CD14-positive monocyte (primary cell): ENCODE measurements at places on chromosomes 3 and 15. TPM values are rescaled to one million over a fixed set of nuclear protein-coding genes. Genes with fewer than 3 reads are reported as not detected.
A peak's percentile ranks its signal among the peaks of the same experiment; 100 is the strongest.

GRCh38 chr3:156668073-156668763 lies 6.2 kb upstream of the TIPARP start:
- H3K27me3 ChIP-seq: no peaks in the 10 kb centered on the region
- no peak overlapping the region for H3K27ac ChIP-seq
- H3K4me1 ChIP-seq: peaks cover 77% of the 10 kb centered on the region
- H3K4me3 ChIP-seq: no peak overlapping the region
- DNase-seq: peak; percentile 71
- no peaks in the 10 kb centered on the region for H3K36me3 ChIP-seq

DNA sequence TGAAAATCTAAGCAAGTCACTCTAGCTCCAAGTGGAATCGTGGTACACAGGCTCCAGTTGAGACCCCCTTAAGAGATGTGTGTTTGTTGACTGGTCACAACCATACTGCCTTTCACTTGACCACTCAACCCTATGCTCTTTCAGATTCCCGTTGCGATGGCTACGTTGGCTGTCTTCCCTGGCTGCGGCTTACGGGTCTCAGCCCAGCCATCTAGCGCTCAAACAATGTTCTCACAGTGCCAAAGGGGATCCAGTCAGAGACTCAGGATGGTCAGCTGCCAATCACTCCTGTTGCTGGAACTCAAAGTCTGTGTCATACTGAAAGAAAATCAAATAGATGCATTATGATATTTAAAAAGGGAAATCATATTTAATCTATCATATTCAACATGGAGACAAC lies 237.6 kb downstream of the ITPR1 start:
- no peak for DNase-seq
- no peak overlapping the region for H3K4me3 ChIP-seq
- peaks cover 26% of the 10 kb centered on the region for H3K36me3 ChIP-seq
- no peaks in the 10 kb centered on the region for H3K4me1 ChIP-seq

DNA sequence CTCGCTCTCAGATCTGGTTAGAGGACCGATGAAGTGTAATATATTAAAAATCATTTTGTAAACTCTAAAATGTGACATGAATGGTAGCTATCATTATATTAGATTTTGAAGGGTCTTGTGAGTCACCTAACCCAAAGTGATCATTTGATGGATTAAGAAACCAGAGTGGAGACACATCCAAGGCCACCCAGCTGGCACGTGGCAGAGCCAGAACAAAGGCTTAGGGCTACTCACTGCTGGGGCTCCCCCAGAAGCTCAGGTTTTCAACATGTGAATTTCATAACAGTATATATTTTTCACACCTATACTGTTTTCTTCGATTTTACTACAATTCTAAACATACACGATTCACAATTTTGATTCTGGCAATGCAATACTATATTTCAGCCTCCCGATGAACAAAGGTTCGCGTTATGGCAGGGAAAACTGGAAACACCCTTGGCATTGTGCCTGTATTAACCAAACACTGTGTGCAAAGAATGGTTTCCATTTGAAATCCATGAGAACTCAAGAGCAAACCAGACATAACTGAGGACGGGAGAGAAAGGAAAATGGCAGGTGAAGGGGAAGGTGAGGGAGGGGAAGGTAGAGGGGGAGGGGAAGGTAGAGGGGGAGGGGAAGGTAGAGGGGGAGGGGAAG lies 88.9 kb downstream of the ADAMTS17 start:
- no peak overlapping the region for H3K27ac ChIP-seq
- no peaks in the 10 kb centered on the region for H3K4me1 ChIP-seq
- H3K4me3 ChIP-seq: no peak overlapping the region
- no peaks in the 10 kb centered on the region for H3K36me3 ChIP-seq

GRCh38 chr3:169204751-169205150 lies 458.8 kb downstream of the MECOM start:
- H3K36me3 ChIP-seq: no peaks in the 10 kb centered on the region
- H3K4me1 ChIP-seq: no peaks in the 10 kb centered on the region
- H3K27me3 ChIP-seq: no peaks in the 10 kb centered on the region
- DNase-seq: no peak
- no peak overlapping the region for H3K4me3 ChIP-seq
- H3K27ac ChIP-seq: no peak overlapping the region

- no peaks in the 10 kb centered on the region for H3K27me3 ChIP-seq
- H3K4me3 ChIP-seq: no peak overlapping the region
- no peak for DNase-seq
- H3K4me1 ChIP-seq: no peaks in the 10 kb centered on the region
- H3K27ac ChIP-seq: no peak overlapping the region
Observed at GRCh38 chr3:141147657-141148056, 84.0 kb upstream of the PXYLP1 start.

DNA sequence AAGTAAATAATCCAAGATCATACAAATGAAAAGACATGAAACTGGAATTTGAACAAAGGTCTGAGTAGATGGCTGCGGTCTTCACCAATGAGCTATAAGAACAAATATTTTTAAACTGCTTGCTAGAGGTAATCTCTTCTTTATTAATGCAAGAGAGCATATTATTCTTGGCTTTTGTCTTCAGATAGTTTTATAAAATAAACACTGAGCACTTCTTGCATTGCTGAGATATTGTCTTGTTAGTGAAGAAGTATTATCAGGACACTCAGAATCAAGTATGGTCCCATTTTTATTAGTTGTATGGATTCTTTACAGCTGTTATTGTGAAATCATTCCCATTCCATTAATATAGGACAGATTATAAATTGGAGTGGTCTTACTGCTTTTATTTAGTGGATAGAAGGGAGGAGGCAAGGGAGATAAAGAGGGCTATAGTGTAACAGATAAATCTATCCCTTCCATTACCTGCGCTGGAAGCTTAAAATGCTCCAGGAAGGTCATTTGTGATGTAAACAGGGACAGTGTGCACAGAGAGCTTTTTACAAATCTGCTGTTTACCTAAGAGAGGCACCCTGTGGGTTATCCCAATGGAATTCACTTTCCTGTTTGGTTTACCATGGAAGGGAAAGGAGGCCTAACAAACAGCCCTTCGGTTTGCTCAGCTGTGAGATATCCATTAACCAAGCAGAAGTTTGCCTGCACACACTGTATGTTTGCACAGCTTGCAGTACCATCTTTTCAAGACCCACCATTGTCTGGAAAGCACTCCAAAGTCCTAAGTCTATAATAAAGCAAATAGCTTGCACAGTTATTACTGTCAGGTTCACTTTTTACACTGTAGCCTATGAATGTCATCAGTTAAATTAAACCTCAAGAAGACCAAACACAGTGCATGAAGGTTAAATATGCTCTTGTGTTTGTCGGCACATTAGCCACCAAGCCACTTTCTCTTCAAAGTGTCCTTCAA lies 347.7 kb upstream of the TGFBR2 start:
- no peak overlapping the region for H3K4me3 ChIP-seq
- H3K27me3 ChIP-seq: no peaks in the 10 kb centered on the region
- no peaks in the 10 kb centered on the region for H3K36me3 ChIP-seq
- DNase-seq: no peak

DNA sequence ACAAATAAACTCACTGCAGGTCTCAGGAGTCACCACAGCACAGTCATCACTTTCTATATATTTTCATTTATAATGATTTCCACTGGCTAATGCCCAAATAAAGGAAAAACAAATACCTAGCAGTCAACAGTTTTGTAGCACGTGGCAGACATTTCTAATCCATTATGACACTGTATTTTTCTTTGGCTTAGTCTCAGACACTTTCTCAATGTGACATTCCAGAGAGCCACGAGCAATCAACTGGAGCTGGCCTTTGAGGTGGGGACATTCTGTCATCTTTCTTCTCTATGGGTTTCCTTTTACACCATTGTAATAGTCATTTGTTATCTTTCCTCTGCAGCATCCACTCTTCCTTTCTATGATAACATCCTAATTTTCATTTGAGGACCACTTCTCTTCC lies 119.7 kb downstream of the WNT5A start:
- no peak for DNase-seq
- H3K4me1 ChIP-seq: no peaks in the 10 kb centered on the region
- H3K4me3 ChIP-seq: no peak overlapping the region

DNA sequence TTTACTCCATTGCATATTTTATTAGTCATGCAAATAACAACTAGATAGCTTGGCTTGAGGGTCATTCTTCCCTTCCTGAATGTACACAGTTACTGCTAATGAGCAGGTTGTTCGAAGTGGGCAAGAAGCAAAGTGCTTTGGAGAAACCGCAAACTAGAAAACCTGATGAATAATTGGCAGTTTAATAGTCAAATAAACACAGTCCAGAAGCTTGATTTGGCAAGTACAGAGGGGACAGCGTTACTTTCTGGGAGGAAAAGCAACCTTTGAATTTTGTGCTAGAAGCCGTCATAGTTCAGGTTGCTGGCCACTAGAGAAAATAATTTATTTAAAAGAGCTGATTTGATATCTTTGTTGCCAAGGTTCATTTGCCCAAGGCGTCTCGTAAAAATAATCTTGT lies 94.9 kb downstream of the MFSD1 start:
- H3K4me3 ChIP-seq: no peak overlapping the region
- H3K36me3 ChIP-seq: no peaks in the 10 kb centered on the region
- no peaks in the 10 kb centered on the region for H3K27me3 ChIP-seq
- no peaks in the 10 kb centered on the region for H3K4me1 ChIP-seq
- DNase-seq: no peak

- peaks cover 12% of the 10 kb centered on the region for H3K27me3 ChIP-seq
- H3K4me3 ChIP-seq: no peak overlapping the region
- H3K36me3 ChIP-seq: no peaks in the 10 kb centered on the region
Observed at GRCh38 chr3:58572634-58573230, 4.5 kb downstream of the FAM107A start.

DNA sequence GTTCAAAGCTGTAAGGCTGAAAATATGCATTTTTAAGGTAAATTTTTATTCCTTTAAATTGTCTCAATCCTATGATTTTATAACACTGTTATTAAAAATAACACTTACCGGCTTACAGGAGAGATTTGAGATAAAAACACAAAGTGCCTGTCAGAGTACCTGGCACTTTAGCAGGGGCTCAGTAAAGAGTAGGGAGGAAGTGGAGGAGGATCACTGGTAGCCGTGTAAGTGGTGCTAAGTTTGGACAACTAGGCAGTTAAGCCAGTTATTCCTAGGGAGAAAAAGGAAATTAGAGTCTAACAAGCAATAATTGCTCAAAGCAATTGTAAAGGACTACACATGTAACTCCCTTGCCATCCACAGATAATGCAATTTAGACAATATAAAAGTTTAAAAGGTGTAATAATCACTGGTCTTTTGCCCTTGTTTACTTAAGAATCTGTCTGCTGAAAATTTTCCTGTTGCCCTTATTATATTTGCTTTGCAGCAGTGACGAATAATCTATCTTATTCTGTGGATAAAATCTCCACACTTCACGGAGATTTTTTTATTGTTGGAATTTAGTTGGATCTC lies 204.8 kb downstream of the CDIN1 start:
- H3K4me1 ChIP-seq: no peaks in the 10 kb centered on the region
- H3K27ac ChIP-seq: no peak overlapping the region
- no peak overlapping the region for H3K4me3 ChIP-seq
- DNase-seq: no peak

GRCh38 chr3:188299068-188299467 lies 145.1 kb downstream of the LPP start:
- H3K4me1 ChIP-seq: peaks cover 59% of the 10 kb centered on the region
- peak overlapping the region; percentile 41 for H3K4me3 ChIP-seq
- H3K27ac ChIP-seq: peak overlapping the region; percentile 13
- no peaks in the 10 kb centered on the region for H3K27me3 ChIP-seq

DNA sequence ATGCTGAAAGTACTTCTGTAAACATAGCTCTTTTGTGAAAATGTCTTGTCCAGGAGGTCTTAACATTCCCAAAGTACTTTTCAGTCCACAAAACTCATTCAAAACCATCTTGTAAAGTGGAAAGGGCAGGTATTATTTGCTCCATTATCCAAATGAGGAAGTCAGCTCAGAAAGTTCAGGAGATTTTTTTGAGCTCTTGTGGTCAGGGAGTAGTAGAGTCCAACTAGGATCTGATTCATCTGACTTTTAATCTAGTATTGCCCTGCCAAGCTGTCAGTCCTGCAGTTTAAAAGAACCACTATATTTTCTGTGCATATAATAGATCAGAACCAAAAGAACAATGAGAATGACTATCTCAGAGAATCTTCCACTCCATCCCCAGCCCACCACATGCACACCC lies 83.5 kb downstream of the FOXB1 start:
- H3K27ac ChIP-seq: no peak overlapping the region
- DNase-seq: no peak
- no peaks in the 10 kb centered on the region for H3K27me3 ChIP-seq
- H3K4me1 ChIP-seq: no peaks in the 10 kb centered on the region

DNA sequence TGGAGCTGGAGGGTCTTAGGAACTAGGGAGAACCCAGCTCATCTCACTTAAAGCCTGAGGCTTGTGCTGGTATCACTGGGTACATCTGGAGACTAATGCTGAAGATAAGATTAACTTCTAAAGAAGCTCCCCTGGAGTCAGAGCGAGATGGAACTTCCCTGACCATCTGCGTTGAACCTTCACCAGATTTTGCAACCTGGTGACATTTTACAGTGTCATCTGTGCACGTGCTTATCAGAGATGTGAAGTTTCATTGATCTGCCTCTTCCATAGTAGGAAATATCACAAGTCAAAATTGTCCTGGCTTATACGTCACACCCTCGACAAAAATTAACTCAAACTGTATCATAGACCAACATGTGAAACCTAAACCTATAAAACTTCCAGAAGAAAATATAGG lies 395.5 kb downstream of the SHQ1 start:
- no peaks in the 10 kb centered on the region for H3K36me3 ChIP-seq
- no peak overlapping the region for H3K4me3 ChIP-seq
- peaks cover 8% of the 10 kb centered on the region for H3K4me1 ChIP-seq
- DNase-seq: no peak
- no peaks in the 10 kb centered on the region for H3K27me3 ChIP-seq

FOXB1 gene
- not detected in 2 replicates for polyA plus RNA-seq

THPO gene
- not detected for polyA plus RNA-seq

ROPN1 gene
- polyA plus RNA-seq: not detected in 2 replicates
